Right ventricle myocardium inferior (tissue), 1 donor: ENCODE measurements at places on chromosomes 4 and X. TPM values are rescaled to one million over a fixed set of nuclear protein-coding genes. Genes with fewer than 3 reads are reported as not detected.

Gene CXCL9
- total RNA-seq = 0.35 TPM

Gene SLC7A11
- total RNA-seq = 0.46 TPM

Gene BANK1
- total RNA-seq = 0.35 TPM

Gene TRO
- 1.8 TPM for total RNA-seq

Gene FMR1NB
- total RNA-seq = not detected

Gene KIAA1210
- total RNA-seq = not detected

Gene C1GALT1C1
- total RNA-seq = 16.8 TPM

Gene ABLIM2
- 24.9 TPM for total RNA-seq

Gene CCDC158
- 0.16 TPM for total RNA-seq

Gene MAGEB1
- not detected for total RNA-seq

Gene TMEM156
- total RNA-seq = not detected

Gene GABRE
- 30.3 TPM for total RNA-seq
